Forelimb muscle (tissue), 1 donor: ENCODE measurements at places on chromosomes 7 and 10. TPM values are rescaled to one million over a fixed set of nuclear protein-coding genes. Genes with fewer than 3 reads are reported as not detected.

The FAM25G gene
- not detected for polyA plus RNA-seq

DNA sequence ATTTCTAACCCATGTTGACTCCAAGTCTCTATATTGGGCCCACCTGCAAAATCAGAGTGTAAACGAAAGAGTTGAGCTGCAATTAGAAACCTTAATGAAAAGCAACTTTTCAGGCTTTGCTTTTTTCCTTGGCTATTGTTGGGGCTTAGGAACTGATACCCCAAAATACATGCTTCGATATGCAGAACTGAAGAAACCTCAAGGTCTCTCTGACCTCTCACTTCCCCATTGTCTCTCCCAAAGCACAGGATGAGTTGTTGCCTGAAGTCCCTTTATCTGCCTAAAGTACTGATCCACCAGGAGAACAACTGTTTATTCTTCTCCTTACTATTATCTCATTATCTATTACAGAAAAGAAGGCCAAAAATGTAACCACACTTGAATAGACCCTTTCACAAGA lies 666.0 kb upstream of the LRRTM3 start:
- DNase-seq: no peak

The ZSWIM8 gene
- 65.4 TPM for polyA plus RNA-seq

The CDNF gene
- 3.5 TPM for polyA plus RNA-seq

- no peak for DNase-seq
Observed at GRCh38 chr7:2734751-2735571, 47.0 kb downstream of the AMZ1 start.

DNA sequence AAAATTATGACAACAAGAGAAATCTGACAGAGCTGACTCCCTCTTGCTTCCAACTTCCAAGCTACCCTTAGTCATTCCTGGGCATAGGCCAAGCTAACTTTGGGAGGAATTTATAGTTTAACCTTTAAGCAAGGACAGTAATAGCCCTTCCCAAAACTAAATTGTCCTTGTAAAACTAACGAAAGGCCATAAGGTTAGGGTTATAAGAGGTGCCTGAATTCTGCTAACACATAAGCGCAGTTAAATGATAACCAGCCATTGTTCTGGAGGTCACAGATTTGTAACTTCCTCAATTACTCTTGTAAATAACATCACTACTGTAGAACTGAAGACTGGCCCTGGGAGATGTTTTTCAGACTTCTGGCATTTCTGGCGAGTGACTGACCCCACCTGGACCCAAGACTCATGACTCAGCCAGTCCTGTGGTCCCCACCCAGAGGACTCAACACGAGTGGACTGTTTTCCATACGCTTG lies 481.2 kb downstream of the KCNMA1 start:
- DNase-seq: no peak

GRCh38 chr7:134440067-134440466 lies 18.8 kb downstream of the AKR1B1 start:
- DNase-seq: no peak

The NPY4R2 gene
- polyA plus RNA-seq: not detected

- no peak for DNase-seq
Observed at GRCh38 chr7:84328571-84328970, 134.0 kb upstream of the SEMA3A start.

GRCh38 chr10:80909254-80909653 lies 371.6 kb downstream of the SH2D4B start:
- DNase-seq: no peak

The ITPRID1 gene
- polyA plus RNA-seq: 0.52 TPM
